ENCODE measurements at places on chromosomes 12 and 14.

DNA sequence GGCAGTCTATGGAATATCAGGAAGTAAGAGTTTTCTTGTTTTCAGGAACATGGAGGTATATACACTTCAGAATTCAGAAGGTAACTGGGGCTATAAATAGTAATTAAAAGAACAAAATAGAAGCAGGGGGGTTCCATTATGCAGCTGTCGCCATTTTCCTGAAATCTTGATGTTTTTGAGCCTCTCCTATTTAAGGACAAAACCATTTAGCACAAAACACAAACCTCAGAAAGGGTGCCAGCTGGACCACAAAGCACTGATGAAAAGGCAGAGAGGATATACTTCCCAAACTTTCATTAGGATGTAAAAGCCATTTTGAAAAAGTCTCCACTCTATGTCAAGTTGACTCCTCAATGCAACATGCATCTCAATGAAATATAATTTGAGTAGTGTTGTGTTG, 54.2 kb upstream of the OR5AU1 start:
- no peak for DNase-seq

DNA sequence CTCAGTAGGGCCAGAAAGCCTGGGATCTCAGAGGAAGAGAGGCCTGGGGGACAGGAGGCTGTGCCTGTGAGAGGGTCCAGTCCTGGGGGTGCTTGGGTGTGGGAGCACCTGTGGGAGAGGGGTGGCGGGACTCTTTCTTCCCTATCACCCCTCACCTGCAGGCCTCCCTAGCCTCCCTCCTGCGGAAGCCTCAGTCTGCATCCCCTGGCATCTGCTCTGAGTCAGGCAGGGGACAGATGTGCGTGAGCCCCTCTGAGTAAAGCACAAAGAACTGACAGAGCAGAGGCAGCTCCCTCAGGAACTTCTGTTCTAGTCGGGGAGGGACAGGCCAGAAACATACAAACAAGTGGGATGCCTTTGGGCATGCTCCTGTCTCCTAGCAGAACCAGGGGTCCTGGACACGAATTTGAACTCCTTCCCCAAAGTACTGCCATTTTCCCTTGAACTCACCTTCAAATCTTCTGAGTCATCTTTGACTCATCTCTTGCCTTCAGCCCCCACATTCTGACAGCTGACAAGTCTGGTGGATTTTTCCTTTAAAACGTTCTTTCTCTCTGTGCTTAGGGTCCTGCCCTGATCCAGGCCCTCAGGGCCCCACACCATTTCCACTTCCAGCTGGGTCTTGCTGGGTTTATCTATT, 8.5 kb upstream of the HSP90AA1 start:
- no peak for DNase-seq

DNA sequence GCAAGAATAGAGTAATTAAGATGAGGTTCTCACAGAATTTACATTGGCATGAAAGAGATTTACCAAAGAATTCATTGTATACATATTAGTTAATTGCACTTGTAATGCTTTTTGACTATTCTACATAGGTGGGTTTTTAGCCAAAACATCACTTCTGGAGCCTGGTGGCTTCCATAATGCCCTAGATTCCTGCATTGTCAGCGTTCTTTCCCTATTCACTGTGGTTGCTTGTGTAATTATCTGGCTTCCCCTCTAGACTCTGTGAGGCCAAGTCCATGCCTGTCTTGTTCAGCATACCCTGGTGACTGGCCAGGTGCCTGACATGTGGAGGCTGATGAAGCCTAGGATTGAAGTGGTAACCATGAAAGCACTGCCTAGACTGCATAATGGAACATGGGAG, 41.2 kb downstream of the TDP1 start:
- DNase-seq: no peak

GRCh38 chr12:12582895-12583303, 20.2 kb upstream of the DUSP16 start:
- peak; percentile 96 for DNase-seq

GRCh38 chr14:26593357-26593756, 4.5 kb downstream of the NOVA1 start:
- DNase-seq: no peak

GRCh38 chr14:89881839-89882238, 72.7 kb downstream of the EFCAB11 start:
- DNase-seq: peak; percentile 22

GRCh38 chr14:33110737-33111443, 172.2 kb downstream of the NPAS3 start:
- DNase-seq: no peak

- DNase-seq: no peak
Observed at GRCh38 chr12:5511644-5512600, 80.0 kb downstream of the NTF3 start.

DNA sequence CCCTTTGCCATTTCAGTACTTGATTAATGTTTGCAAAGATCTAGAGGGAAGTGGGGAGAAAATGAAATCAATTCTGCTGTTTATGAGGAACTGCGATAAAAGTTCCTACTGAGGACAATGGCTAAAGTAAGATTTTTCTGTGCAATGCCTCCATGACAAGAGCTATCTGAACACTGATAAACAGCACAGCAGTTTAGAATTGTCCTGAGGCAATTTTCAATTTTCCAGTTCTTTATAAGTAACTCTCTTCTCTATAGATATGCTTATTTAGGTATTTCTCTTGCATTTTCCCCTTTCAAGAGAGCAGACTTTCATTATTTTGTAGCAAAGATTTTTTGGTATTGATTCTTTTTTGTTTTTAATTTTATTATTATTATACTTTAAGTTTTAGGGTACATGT, 34.6 kb upstream of the TMTC2 start:
- DNase-seq: no peak
